ENCODE measurements at places on chromosomes 7 and 10.

DNA sequence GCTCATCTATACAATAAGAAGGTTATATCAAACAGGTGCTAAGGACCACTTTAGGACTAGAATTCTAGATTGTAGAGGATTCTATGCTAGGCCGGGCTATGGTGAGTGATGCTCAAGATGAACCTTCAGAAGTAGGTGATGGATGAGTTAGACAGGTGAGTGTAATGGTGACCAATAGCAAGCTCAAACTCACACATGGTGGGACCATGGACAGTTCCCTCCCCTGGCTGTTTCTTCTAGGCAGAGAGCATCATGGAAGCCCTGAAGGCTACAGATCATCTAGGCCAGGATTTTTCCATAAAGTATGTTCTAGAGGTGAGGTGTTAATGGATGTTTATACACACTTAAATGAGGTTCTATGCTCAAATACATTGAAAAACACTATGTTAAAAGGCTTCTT is 162.2 kb upstream of the WDR11 start:
- DNase-seq = no peak

GRCh38 chr10:15822131-15822530 is 38.2 kb downstream of the MINDY3 start:
- no peak for DNase-seq

GRCh38 chr10:103667356-103667755 is 173.9 kb downstream of the NEURL1 start:
- DNase-seq = no peak

DNA sequence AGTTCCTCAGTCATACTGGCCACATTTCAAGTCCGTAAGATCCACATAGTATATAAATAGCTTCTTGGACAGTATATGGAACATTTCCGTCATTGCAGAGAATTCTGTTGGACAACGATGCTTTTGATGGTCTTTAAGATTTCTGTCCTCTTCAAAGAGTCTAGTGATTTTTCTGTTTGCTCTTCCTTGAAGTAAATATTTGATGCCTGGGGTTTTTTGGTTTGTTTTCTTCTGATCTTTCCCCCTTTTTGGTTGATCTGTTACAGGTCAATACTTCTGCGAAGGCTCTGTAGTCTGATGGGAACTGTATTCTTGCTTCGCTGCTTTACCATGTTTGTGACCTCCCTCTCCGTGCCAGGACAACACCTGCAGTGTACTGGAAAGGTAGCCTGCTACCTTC is 42.3 kb upstream of the VDAC2 start:
- no peak for DNase-seq

- DNase-seq = no peak
Measured at GRCh38 chr10:5551531-5552375, 27.0 kb downstream of the CALML3 start.

DNA sequence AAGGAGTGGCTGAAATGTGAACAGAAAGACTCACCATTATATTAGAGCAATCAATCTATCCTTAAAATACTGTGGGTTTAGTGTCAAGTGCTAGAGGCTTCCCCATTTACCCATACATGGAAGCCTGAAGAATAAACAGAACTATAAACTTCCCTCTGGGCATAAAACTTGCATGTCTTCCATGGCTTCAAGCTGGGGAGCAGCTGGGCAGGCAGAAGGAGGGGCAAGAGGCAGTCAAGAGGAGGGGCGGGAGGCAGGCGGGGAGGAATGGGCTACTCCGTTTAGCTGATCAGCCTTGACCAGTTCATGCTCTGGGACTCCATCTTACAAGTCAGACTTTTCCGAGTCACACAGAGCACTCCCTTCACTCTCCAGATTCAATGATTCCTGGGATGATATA is 3.5 kb upstream of the PRSS1 start:
- no peak for DNase-seq

Data from G401 (cell line).